ENCODE measurements at places on chromosomes 3 and 15.

GRCh38 chr3:177554895-177555759, 357.8 kb upstream of the TBL1XR1 start:
- DNase-seq: peak; percentile 32

- DNase-seq: no peak
Measured at GRCh38 chr3:101571028-101571895, 2.7 kb upstream of the PCNP start.

DNA sequence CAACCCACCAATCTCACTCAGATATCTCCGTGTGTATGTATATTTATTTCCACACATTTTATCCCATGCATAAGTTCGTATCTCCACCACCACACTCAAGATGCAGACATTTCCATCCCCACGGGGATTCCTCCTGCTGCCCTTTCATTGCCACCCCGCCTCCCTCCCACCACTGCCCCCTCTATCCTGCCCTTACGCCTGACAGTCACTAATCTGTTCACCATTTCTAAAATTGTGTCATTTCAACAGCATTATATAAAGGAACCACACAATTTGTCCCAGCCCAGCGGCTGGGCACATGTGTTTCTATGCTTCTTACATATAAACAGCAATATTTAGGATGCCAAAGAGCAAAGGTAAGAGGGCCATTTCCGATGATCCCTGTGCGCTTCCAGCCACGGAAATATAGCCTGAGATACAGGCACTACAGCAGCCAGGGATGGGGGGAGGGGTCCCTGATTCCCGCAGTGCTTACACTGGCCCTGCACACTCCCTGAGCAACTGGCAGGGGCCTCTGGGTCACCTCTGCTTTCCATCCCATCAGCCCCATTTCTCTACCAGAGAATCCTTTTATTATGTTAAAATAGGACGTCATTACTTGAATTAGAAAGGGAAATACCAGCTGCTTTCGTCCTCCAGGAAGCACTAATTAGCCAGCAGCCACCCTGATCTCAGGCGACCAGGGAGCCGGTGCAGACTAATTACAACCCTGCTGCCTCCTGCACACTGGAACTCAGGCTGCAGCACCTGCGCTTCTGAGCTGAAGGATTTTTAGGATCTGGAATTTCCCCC, 372.0 kb upstream of the ATP10A start:
- DNase-seq: peak; percentile 63

- DNase-seq: no peak
Measured at GRCh38 chr15:60563539-60564404, 84.8 kb upstream of the ICE2 start.

DNA sequence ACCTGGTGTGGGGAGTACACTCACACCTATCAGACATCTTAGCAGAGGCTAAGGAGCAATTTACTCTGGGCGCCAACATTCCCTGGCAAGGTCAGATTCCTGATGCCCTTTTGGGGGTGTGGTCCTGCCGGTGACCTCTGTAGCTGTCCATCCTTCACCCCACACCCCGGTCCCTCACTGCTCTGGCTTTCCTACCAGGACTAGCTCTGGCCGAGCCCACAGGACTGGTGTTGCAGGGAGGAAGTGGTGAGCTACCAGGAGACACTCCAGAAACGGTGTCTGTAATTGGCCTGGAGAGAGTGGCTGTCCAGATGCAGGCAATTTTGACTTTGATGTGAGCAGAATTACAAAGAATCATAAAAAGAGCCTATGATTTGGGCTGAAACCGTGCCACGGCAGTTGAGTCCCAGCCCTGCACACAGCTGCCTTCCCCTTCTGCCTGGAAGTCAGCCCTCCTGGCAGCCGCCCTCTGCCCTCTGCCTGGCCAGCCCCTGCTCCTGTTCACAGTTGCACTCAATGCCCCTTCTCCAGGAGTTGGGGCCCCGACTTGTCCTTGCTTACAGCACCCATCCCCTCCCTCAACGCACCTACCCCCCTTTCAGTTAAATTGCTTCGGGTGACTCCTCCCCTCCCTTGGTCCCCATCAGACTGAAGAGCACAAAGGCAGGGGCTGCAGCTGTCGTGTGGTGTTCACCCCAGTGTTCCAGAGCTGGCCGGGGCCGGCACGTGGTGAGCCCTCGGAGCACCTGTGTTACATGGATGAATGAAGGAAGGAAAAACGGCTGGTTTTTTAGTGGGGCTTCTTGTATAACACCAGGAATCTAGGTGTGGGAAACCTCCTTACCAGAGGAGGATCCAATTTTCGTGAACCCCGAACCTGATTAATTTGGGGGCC, 80.2 kb upstream of the TPM1 start:
- no peak for DNase-seq

GRCh38 chr15:69804786-69805185, 292.9 kb downstream of the TLE3 start:
- no peak for DNase-seq

All from iPS-NIHi11 (cell line).